ENCODE measurements at places on chromosomes 1 and 21.

DNA sequence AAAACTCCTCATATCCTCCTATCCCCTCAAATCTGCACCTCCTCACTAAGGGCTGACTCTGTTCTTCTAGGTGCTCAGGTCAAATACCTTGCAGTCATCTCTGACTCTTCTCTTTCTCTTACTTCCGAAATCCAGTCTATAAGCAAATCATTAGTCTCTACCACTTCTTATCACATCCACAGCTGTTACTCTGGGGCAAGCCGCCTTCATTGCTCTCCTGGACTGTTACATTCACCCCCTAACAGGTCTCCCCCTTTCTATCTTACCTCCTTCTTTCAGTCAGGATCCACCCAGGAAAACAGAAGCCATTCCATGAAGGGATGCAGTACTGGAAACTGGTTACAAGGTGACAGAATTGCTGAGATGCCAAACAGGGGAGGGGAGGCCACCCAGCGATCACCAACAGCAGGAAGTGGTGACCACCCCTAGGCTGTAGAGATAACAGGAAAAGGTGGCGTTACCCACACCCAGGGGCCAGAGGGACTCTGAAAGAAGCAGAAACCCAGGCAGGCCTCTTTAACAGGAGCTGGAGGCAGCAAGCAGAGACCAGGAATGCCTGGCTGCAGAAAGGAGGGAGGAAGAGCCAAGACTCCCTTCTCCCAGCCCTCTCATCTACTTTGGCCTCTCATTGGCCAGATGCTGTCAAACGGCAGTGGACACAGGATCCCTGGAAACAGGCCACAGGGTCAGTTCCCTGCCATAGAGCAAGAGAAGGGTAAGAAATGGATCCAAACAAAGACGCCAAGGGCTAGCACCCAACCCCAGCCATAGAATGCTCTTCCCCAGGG, 55.5 kb upstream of the FOXO6 start:
- no peak for DNase-seq

DNA sequence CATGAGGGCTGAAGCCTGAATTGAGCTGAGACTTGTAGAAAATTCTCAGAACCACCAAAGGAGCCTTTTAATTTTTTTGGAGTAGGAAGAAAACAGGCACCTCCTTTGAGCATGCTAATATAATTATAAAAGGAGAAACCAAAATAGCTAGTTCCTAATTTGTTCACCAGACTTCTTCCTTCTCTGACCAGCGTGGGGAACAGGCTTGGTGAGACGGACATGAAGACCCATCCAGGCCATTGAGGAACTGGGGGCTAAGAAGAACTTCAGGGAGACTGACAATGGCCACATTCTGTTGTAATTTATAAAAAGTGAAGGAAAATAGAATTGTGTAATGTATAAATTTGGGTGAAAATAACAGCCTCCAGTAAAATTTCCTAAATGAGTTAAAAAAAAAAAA, 62.6 kb downstream of the MAN1C1 start:
- peak; percentile 80 for DNase-seq

DNA sequence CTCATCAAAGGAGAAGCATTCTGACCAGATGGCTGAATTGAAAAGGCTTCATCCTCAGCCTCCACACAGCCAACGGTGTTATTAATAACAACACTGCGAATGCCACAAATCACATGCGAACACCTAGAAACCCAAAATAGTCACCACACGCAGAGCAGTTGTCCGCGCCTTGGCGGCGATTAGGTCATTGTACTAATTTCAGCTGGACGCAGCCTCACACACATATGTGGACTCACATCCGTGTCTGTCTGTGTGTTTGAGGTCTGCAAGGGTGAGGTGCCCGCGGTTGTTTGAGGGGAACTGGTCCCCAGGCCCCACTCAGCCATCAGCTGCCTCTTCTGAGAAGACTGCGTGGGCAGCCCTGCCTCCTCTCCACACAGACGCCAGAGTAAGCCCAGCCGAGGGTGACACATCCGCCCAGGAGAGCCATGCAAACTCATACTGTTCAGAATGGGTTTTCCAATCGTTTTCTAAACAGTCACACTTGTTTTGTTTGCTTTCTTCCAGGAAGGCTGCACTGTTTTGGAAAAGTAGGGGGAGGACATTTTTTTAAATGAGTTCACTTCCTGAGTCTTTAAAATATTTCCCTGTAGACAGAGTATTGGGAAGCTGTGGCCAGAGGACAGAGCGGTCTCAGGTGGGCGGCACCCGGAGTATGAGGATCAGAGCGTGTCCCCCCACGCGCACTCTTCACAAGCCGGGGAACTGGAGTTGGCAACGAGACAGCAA, 53.4 kb downstream of the TOMM20 start:
- DNase-seq = peak; percentile 89

DNA sequence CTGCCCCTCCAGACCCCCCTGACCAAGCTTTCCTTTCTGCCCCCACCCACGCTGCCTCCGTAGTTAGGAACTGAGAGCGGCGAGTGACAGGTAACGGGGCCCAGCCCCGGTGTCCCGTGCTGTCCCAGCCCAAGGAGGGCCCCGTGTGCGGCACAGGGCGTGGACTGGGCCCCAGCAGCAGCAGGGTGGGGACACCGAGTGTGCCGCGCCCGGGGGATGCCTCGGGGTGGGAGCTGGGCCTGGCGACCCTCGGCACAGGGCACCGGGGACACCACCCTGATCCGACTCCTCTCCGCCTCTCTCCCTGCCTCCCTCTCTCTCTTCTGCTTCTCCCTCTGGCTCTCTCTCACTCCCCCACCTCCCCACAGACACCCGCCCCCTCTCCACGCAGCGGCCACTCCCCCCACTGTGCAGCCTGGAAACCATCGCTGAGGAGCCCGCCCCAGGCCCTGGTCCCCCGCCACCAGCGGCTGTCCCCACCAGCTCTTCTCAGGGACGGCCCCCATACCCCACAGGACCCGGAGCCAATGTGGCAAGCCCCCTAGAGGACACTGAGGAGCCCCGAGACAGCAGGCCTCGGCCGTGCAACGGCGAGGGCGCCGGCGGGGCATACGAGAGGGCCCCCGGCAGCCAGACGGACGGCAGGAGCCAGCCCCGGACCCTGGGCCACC, 22.7 kb downstream of the PANK4 start:
- DNase-seq = no peak

DNA sequence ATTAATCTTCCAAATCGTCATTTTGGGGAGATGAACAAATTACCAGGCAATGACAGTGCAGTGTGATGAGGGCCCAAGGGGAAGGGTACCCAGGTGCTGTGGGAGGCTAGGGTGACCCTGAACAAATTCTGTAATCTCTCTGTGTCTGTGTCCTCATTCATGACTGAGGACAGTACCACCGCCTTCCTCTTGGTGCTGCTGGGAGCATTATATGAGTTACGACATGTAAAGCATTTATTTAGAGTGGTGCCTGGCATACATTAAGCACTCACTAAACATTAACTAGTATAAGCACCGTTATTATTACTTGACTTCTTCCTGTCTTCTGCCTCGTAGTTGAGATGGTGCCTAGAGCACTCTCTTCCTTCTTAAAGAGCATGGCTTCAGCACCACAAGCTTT, 468.2 kb upstream of the VAMP3 start:
- DNase-seq = no peak
